Fibroblast of the aortic adventitia (primary cell): ENCODE measurements at places on chromosomes 1 and 21. TPM values are rescaled to one million over a fixed set of nuclear protein-coding genes. Genes with fewer than 3 reads are reported as not detected.

DNA sequence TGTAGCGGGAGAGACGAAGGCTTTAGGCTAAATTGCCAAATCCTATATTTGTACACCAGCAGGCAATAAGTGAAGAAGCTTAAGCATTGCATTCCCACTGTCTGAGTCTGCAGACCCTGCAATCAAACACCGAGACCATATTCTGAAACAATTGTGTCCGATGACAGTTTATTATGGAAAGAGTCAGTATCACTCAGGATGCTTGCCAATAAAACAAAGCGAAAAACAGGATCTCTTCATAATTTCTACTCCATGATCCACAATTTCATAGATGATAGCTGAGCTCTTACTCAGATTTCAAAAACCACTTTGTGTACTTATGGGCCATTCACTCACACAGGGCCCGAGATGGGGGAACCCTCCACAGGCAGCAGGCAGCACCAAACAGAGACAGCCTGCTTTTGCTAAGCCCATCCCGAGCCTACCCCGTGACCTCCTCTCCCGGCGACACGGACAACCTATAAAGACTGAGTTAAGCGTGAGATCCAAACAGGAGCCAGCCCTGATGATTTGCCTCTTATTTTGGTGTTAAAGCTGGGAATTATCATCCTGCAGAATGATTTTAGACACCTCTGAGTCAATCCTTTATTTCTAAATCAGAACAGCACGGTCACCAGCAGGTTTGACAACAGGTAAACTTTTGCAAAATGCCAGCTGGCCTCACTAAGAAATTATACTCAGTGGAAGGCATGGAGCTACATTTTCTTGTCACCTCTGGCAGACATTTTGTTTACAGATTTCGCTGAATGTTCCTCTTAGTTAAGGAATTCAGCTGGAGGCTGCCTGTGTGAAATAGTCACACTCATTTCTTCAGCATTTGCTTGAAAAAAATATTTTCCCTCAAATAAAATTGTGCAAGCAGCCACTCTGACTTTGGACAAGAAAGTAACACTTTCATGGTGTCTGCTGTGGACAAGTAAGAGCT, 212.4 kb downstream of the GPATCH2 start:
- no peak for DNase-seq

- no peak for DNase-seq
Observed at GRCh38 chr21:37224861-37225839, 42.0 kb downstream of the VPS26C start.

VPS45 gene
- 26.0 and 47.8 TPM in 2 replicates for total RNA-seq

S100A16 gene
- total RNA-seq = 159 and 406 TPM in 2 replicates

C1QC gene
- not detected in 2 replicates for total RNA-seq
